ENCODE measurements at places on chromosomes 7 and 10.

DNA sequence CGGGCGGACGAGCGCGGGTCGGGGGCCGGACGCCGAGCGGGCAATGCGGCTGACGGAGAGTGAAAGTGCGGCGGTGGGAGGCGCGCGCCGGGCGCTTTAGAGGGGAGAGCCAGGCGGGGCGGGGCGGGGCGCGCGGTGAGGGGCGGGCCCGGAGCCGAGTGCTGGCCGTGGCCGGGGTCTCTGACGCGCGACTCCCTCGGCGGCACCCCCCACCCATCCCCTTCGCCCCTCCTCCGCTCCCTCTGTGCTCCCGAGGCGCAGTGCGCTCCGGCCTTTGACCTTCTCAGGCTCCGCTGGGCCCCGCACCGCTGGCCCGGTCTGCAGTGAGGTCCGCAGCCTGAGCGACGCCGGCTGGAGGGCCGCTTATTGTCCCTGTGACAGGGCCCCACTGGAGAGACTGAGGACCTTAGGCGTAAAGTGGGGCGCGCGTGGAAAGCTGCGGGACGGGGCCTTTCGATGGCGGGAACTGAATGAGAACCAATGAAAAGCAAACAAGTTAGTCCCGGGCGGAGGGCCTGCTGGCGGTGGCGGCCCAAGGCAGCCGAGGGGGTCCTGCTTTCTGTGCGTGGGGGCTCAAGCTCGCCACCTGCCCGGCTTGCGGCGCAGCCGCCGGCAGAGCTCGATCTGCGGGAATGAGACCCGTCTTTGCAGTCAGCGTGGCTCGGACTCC lies at the start of gene CXCL12:
TSS of gene CXCL12 (minus strand) at position 72 of the 670 bp plus-strand sequence. CDS start 92 bp downstream, outside the sequence.
- peak; percentile 28 for DNase-seq

GRCh38 chr10:102661658-102662028 lies 17.4 kb downstream of the TRIM8 start:
- DNase-seq: no peak

GRCh38 chr10:87842776-87843497 lies 20.4 kb downstream of the KLLN start:
- DNase-seq: no peak

DNA sequence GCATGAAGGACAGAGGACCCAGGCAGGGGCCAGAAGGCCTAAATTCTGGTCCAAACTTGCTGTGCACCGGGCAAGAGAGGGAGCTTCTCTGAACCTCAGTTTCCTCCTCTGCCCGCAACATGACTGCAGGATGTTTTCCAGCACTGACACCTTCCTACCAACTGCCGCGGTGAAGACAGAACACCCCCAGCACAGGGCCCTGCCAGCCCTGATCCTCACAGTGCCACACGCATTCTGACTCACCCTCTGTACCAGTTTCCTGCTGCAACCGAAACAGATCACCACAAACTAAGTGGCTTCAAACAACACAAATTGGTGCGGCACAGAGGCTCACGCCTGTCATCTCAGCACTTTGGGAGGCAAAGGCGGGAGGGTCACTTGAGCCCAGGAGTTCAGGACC lies 18.1 kb downstream of the MAD1L1 start:
- no peak for DNase-seq

DNA sequence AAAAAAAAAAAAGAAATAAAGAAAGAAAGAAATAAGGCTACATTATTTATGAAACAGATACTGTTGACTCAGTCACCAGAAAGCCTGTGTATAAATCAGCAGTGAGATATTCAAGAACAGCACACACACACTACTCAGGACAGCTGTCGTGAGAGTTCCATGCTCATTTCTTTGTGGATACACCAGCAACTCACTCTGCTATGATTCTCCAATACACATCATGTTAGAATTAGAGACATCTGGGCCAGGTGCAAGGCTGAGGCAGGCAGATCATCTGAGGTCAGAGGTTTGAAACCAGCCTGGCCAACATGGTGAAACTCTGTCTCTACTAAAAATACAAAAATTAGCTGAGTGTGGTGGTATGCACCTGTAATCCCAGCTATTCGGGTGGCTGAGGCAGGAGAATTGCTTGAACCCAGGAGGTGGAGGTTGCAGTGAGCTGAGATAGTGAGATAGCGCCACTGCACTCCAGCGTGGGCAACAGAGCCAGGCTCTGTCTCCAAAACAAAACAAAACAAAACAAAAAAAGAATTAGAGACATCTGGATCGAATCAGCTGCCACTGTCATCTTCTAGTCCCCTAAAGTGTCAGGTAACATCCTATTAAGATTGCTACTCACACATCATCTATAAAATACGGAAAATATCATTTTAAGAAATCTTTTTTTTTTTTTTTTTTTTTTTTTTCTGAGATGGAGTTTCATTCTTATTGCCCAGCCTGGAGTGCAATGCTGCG lies 11.2 kb upstream of the NUPR2 start:
- DNase-seq: no peak

GRCh38 chr10:103645141-103646054 lies 151.9 kb downstream of the NEURL1 start:
- no peak for DNase-seq

GRCh38 chr10:72334196-72334824 lies 20.4 kb downstream of the DNAJB12 start:
- no peak for DNase-seq

- no peak for DNase-seq
Measured at GRCh38 chr7:8094164-8095140, 125.9 kb downstream of the GLCCI1 start.

DNA sequence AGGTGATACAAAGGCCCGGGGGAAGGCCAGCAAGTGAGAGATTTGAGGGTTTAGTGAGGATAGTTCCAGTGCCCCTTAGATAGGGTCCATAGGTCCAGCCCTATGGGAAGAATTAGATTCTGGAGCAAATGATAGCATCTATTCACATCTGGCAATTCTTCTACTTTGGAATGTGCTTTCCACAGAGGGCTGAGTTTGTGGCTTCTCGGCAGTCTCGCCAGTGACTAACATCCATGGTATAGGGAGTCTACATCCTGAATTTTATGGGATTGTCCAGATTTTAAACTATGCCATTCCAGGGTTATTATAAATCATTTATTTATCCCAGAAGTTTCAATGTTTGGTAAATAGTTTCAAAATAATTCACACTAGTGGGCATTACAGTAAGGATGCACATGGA lies 207.3 kb upstream of the ADO start:
- DNase-seq: no peak

- no peak for DNase-seq
Measured at GRCh38 chr10:82908751-82909150, 1033.8 kb downstream of the NRG3 start.

- DNase-seq: no peak
Measured at GRCh38 chr10:48460182-48460581, 144.7 kb downstream of the ARHGAP22 start.

DNA sequence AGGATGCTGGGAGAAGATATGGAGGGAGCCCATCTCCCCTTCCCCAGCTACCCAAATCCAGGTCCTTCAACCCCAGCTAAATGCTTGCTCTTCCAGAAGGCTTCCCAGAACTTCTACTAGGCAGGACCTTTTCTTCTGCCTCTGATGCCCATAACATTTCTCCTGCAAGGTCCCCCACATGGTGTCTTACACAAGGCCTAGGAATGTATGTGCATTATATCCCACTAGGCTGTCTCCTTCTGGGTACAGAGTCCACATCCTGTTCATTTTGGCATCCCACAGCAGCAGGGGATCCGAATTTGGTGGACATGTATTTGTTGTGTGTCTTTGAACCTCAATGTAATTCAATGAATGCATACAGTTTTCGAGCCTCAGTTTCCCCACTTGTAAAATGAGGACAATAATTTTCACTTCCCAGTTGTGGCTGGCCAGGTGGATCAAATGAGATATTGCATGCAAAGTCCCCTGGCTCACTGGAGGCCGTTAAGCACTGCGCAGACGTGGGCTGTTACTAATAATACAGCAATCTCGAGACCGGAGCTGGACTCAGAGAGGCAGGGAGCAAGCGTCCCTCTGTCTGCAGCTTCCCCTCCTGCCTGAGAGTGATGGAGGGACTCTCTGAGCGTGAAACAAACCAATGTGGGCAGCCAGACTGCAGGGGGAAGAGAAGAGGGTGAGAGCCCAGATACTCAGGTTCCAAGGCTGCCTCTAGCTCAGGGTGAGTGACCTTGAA lies 18.6 kb upstream of the YWHAG start:
- no peak for DNase-seq

DNA sequence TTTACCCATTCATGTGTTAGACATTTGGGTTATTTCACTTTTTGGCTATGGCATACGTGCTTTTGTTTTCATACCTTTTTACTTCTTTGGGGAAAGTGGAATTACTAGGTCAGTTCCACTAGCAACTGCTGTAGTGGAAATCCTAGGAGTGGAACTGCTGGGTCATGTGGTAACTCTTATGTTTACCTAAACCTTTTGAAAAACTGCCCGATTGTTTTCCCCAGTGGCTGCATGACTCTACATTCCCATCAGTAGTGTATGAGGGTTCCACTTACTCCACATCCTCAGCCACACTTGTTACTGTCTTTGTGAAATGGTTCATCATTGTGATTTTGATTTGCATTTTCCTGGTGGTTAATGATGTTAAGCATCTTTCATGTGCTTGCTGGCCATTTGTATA lies 82.3 kb downstream of the TAX1BP1 start:
- no peak for DNase-seq

DNA sequence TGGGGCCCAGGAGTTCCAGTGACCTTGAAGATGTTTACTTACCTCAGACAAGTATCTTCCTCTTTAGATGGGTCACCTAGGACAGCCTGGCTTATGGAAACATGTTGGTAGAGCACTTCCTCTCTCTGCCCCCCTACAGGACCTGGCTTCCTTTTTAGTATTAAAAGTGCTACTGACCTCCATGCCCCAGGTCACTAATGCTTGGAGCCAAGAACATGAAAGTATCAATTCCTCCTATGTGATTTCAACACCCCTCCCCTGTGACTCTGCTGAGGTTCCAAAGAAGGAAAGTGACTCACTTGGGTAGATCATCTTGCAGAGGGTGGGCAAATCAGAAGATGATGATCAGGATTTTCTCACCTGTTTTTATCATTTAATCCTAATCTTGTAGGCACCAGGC lies 125.3 kb upstream of the CCDC6 start:
- DNase-seq: no peak

- peak; percentile 41 for DNase-seq
Measured at GRCh38 chr7:157139111-157139809, 534 bp downstream of the UBE3C start.

- DNase-seq: no peak
Measured at GRCh38 chr10:11341283-11341960, 270.0 kb downstream of the USP6NL start.

GRCh38 chr10:50393784-50394467 lies 142.6 kb upstream of the ASAH2 start:
- DNase-seq: no peak

- no peak for DNase-seq
Measured at GRCh38 chr10:70648427-70648826, 23.9 kb upstream of the ADAMTS14 start.

DNA sequence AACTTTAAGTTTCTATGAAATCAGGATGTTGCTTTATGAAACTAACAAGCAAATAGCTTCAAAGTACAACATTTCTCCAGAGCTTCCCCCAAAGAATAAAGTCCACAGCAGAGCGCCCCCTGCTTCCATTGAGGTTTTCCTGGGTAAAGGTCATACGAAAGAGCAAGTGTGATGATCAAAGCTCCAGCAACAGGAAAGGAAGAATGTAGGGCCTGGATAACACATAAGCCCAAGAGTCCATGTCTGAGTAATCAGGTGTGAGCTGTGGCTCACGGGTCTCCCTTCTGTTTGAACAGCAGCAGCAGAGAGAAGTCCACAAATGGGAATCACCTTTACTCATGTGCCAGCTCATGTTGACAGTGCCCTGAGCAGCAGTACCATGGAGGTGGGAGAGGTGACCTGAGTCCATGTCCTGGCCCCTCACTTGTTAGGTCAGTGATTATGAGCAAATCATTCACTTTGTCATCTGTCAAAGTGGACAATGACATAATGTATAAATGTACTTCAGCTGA lies 50.5 kb downstream of the MRPL32 start:
- DNase-seq: no peak

DNA sequence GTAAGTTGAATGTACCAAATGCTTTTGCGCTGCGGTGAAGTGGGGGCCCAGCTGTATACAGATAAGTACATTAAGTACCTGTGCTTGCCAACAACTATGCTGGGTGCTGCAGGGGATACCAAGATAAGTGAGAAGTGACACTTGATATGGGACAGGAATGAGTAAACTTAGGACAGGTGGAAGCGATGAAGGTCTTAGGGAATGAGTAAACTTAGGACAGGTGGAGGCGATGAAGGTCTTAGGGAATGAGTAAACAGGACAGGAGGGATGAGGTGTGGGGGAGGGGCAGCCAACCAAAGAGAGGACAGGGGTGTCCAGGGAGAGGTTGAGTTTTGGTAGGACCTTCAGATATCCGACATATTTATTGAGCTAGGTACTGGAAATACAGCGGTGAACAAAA lies 1.4 kb downstream of the MDH2 start:
- no peak for DNase-seq

DNA sequence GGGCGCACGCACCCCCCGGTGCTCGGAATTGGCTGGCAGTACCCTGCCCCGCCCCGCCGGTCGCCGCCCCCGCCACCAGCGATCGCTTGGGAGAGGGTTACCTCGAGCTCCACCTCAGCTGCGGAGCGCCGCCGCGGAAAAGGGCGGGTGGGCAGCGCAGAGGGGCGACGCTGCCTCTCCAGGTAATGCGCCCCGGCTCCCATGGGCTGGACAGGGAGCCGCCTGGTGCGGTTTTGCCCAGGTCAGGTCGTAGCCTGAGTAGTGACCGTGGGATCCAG lies 1.3 kb downstream of the PFKFB3 start:
- peak; percentile 38 for DNase-seq

GRCh38 chr10:87626422-87626892 lies 33.2 kb upstream of the PAPSS2 start:
- no peak for DNase-seq

DNA sequence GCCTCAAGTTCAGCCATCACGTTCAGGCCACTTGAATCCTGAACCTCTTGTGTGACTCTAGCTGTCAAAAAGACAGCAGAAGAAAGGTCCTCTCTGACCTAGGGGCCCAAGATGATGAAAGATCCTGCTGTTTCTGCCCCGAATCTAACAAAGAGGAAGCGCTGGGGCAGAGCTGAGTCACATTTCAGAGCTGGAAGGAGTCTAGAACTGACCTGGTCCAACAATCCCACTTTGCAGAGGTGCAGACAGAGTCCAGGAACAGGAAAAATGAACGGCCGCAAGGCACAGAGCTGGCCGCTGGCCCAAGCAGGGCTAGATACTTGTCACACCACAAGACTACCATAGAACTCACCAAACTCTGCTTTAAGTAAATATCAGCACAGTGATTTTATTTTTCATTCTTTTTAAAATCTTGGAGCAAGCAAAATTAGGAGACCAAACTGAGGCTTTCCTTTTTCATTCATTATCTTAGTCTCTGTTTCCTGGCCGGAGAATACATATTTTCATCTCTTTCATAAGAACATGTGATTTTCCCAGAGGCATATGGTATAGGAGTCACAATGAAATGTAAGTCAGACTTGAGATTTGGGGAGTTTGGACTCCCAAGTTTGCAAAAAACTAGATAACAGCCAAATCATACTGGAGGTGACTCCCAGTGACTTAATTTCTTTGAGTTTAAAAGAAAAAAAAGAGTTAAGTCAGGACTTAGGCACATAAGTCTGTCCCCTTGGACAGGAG lies 52.8 kb downstream of the CHST15 start:
- DNase-seq: no peak

GRCh38 chr10:125080984-125081383 lies 79.4 kb downstream of the CTBP2 start:
- DNase-seq: no peak

GRCh38 chr10:3785251-3785850 lies 342 bp upstream of the KLF6 start:
- DNase-seq: peak; percentile 98

GRCh38 chr7:3616306-3616705 lies 315.3 kb downstream of the SDK1 start:
- DNase-seq: no peak
